Stimulated activated CD8-positive, alpha-beta memory T cell treated with anti-CD3 and anti-CD28 coated beads, Interleukin-7, amount 100 ng/mL, for 24 hours (primary cell): ENCODE measurements at places on chromosomes 11 and 22.

GRCh38 chr11:64665411-64665821 lies 57.6 kb downstream of the NRXN2 start:
- no peak for DNase-seq

DNA sequence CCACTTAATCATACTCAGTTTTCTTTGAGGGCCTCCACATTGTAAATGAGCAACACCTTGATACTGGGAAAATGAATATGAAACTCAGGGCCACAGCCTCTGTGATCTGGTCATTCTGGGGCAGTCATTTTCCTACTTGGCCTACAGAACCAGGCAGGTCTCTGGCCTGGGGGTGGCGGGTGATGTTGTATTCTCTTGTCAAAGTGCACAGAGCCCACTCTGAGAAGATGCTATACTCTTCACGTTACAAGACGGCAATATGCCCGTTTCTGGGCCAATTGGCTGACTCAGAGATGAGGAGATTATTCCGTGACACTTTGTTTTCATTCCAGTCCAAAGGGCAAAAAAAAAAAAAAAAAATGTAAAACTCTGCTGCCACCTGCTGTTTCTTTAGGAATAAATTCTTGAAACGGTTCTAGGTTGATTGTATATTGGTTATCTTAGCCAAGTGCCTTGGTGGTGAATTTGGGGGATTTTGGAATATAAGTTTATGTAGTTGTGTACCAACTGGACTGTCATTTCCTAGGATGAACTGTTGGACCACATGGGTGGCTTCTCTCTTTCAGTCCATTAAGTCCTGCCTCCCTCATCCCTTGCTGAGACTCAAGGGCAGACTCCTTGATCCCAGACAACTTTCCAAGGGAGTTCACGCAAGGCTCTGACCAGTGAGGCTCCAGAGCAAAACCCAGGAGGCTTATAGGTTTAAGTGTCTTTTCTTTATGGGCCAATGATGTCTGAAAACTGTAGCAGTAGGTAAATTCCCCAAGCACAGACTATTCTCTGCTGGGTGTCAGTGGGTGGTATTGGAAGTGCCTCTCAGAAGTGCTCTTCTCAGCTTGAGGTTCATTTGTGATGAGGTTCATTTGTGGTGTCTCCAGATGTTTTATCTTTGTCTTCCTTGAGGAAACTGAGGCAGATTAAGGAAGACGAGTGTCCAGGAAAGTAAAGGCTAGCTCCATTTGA lies 18.2 kb downstream of the ADM start:
- DNase-seq = no peak

- DNase-seq = no peak
These were observed 16.2 kb downstream of the API5 start for GRCh38 chr11:43327987-43328386.

- DNase-seq = no peak
These were observed 2.0 kb upstream of the TSSK2 start for GRCh38 chr22:19128946-19129727.

DNA sequence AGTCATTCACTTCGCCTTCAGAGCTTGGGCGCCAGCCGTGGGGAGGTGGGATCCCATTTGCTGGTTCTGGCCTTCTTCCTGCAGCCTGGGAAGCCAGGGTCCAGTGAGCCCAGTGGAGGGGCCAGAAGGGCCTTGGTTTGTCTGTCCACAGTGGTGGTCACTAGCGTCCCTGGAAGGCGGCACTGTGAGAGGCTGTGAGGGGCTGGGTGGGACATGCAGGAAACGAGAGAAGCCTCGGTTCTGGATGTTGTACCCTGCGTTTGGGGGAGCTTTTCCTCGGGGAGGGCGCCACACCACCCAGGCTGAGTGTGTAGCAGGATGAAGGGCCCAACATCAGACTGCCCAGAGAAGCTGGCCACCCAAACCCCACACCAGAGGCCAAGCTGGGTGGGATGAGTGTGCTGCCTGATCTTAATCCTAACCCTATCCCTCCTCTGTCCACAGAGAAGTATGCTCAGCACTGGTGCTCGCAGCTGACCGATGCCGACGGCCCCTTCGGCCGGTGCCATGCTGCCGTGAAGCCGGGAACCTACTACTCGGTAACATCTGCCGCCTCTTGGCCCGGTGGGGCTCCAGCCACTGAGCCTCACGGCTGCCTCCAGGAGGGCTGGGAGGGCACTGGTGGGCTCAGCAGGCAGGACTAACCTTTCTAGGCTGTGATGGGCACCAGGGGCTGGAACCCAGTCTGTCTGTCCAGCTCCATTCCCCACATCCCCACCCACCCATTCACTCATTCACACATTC lies 14.4 kb downstream of the MUC5AC start:
- DNase-seq = no peak

DNA sequence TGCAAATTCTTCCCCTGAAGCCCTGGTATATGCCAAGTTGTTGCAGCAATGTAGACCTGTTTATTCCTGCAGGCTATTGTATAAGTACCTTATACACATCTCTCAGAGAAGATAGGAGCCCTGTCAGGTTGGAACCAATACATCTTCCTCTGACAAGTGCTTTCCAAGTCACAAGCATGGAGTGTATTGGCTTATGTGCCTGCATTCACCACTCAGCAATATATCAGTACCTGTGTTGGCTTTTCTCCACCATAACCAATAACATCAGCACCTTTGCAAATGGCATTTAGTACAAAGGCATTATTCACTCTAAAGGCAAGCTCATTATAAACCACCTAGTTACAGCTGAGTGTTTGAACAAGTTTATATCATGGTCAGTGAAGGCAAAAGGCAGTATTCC lies 611.7 kb upstream of the CNTN5 start:
- no peak for DNase-seq
